ENCODE measurements at places on chromosomes 6 and 20.

DNA sequence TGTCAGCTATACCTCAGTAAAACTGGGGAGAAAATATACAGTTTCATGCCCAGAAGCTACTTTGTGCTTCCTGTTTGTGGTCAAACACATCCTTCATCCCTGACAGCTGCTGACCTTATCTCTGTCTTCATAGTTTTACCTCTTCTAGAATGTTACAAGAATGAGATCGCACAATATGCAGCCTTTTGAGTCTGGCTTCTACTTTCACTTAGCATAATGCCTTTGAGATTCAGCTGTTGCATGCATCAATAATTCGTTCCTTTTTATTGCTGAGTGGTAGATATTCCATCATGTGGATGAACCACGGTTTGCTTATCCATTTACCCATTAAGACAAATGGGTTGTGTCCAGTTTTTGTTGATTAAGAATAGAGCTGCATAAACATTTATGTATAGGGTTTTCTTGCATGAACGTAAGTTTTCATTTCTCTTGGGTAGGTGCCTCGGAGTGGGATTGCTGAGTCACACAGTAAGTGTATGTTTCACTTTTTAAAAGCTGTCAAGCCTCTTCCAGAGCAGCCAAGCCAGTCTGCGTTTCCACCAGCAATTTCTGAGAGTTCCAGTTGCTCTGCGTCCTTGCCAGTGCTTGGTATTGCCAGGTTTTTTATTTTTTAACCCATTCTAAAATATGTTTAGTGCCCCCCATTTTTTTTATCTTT lies 86.6 kb upstream of the PAX1 start:
- DNase-seq = peak; percentile 54

GRCh38 chr20:2617099-2617714 lies 35.2 kb upstream of the NOP56 start:
- DNase-seq = no peak

DNA sequence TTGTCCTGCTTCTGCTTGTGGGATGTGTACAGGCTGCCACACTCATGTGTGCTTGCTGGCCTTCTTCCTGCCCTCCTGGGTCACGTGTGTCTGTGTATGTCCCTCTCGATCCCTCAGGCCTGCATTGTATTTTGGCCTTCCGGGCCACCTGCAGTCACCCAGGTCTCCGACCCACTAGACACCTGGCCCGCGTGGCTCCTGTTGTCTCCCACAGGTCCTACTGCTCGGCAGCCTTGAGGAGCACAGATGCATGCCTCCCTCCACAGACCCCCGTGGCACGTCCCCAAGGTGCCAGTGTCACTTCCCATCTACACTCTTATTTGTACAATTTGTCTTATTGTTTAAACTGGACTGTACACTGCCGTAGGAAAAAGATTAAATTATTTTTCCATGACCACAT lies 43.1 kb downstream of the FOXC1 start:
- no peak for DNase-seq

GRCh38 chr6:11851387-11851786 lies 72.8 kb upstream of the ADTRP start:
- no peak for DNase-seq

DNA sequence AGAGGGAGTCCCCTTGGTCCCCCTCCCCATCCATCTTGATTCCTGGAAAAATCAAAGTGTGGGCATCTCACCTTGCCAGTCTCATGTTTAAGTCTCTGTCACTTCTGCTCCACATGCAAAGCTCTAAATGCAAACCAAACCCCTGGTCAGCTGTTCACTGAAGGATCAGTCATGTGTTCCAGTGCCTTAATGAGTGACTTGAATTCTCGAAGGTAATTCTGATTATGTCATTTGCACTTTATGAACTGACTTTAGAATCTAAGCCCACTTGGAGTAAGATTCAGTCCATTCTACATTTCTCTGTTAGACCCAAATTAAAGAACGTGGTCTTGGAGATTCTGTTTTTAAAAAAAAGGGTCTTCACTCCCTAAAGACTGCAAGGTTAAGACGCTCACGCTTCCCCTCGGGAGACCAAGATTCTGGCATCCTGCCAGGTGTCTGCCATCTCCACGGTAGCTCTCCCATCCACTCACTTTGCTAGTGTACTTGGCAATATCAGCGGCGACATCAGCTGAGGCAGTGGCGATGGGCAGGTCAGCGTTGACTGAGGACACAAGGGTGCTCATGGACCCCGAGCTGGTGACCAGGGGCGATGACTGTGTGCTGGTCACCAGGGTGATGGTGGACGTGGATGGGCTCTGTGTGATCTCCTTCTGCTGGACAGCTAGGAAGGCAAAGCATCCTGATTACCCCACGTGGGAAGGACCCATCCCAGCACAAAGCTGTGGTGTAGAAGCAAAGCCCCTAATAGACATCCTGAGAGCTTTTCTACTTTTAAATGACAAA lies 120.5 kb downstream of the ZMYND8 start:
- no peak for DNase-seq

DNA sequence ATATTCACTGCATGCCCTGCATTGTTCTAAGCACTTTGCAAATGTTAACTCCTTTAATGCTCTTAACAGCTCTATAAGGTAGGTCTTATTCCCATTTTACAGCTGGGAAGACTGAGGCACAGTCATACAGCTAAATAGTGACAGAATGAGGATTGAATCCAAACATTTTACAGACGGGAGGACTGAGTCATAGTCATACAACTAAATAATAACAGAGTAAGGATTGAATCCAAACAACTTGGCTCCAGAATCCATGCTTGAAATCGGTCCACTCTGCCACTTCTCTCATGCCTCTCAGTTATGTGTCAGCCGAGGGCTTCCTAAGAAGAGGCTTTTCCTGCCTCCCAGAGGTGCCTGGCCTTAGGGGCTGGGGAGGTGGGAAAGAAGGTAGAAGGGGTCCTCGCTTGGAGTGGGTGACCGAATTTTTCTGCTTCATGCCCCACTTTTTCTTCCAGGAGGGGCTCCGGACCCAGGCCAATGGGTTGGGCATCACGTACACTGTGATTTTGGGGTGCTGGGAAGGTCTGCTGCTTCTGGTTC lies 137.4 kb upstream of the RNF24 start:
- DNase-seq = no peak

DNA sequence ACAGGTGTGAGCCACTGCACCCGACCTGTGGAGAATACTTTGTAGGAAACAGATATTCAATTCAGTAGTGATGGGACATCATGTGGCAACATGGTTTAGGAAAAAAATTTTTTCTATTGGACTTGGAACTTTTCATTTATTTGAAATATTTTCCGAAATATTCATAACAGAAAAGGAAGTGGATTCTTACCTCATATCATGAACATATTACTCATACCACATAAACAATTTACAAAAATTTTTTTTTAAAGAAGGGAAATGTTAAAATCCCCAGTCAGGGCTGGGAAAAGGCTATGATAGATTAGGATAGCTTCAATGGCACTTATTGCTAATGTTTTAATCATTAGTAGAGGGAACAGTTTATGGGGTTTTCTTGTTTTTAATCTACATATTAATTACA lies 6.8 kb upstream of the ALDH8A1 start:
- no peak for DNase-seq

- peak; percentile 96 for DNase-seq
These were observed at the start of gene C6orf47 for GRCh38 chr6:31660381-31661261. C6orf47 (minus strand) TSS chr6:31660778; CDS start chr6:31659947, 831 bp downstream.

GRCh38 chr6:159761129-159761872 lies 544 bp upstream of the ACAT2 start:
- DNase-seq = peak; percentile 79

DNA sequence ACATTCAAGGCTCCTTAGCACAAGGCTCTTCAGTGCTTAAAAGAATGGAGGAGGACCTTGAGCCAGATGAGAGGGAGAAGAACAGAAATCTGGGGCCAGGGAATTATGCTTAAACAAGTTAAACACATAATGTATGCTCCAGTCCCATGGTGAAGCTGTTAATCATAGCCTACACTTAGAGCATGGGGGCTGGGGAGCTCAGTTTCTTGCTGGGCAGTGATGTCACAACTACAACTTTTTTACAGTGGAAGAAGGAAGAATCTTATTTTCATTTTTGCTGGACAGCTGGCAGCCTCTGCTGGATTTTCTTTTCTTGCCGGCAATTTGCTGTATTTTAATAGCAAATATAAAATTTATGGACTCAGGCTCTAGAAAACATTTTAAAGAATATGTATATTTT lies 432.5 kb downstream of the CD109 start:
- no peak for DNase-seq

DNA sequence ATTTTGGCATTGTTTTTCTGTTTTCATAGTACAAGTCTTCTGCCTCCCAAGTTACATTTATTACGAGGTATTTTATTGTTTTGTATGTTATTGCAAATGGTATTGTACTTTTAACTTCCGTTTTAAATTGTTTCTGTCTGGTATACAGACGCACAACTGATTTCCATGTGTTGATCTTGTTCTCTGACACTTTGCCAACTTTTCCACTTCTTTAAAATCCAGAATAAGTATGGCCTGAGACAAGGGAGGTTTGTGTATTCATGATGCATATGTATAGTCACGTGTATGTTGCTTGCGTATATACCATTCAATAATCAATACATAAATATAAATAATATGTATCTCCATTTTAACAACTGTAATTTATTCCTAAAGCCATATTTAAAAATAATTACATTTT lies 41.2 kb downstream of the THBS2 start:
- no peak for DNase-seq

DNA sequence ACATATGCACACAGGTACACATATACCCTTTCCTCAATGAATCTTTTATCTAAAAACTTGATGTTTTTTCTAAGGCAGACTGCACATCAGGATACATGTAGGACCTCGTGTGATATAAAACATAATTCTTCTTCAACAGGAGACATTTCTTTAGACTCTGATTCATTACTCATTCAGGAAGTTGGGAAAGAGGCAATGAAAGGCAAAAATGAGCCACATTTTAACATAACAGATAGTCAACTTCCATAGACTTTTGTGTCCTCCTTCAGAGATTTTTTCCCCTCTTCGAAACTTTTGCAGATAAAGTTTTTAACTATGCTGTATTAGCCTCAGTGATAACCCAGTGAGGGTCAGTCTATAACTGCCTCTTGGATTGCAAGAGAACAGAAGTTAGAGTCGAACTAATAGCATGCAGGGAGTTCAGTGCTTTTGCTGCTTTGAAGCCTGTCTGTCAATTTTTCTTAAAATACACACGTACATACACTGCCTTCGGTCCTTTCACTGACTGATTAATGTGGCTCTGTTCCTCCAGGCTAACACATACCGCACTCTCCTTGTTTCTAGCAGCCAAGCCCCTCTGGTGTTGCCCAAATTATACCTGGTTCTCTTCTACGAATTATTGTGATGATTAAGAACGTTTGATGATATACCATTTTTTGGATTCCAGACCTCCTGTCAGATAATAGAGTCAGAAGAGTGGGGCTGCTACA lies 562.5 kb upstream of the MAP3K7 start:
- DNase-seq = no peak

DNA sequence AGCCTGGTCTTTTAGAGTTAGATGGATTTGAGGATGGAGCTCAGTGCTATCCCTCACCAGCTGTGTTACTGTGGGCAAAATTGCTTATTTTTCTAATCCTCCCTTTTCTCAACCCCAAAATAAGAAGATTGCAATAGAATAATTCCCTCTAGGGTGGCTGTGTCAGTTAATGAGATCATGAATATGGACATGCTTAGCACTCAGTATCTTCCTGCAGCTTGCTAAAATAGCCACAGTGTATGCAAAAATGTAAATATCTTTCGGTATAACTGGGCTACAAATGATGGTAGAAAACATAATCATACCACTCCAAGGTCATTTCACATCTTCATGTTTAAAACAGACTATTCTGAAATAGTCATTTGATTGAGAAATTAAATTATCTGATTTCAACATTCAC lies 35.7 kb downstream of the ZNF334 start:
- DNase-seq = no peak

DNA sequence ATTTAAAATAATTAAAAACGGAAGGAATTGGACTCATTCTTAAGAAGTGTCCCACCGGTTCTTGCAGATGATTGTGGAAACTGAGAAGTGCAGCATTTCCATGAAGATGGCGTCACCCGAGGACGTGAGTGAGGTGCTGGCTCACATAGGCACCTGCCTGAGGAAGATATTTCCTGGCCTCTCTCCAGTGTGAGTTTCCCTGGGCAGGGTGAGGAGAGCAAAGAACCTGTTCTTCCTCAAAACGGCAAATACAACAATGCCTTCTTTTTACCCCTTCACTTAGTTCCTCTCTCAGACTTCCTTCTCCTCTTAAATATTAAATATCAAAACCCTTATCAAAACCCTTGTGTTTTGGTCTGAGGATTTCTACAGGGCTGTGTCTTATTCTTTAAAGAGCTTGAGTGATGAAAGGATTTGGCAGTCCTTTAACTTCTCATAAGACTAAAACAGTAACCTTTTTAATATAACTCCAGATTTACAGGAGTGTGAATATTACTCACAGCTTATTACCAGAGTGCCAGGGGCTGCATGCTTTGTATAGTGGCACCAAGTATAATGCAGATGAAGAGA lies 156.3 kb downstream of the CARMIL1 start:
- DNase-seq = peak; percentile 19

DNA sequence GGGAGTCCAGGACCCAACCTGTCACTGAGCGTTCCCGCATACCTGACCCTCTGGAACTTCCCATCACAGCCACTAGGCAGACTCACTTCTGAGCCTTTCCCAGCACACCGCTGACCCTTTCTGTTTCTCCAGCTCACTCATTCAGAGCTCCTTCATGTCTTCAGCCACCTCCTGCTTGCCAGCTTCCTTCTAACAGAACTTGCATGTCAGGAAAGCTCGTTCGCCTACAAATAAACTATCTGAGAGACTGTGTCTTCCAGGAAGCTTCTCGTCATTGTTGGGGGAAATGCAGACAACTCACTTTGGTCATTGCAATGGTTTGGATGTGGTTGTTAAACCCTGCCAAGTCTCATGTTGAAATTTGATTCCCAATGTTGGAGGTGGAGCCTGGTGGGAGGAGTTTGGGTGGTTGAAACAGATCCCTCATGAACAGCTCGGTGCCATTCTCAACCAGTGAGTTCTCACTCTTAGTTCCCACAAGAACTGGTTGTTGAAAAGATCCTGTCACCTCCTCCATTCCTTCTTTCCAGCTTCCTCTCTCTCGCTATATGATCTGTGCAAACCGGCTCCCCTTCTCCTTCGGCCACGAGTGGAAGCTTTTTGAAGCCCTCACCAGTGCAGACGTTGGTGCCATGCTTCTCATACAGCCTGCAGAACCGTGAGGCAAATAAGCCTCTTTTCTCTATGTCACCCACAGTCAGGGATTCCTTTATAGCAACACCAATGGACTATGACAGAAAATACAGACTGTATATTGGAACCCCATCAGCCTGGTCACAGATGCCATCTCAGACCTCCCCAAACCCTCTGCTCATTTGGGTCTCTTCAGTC lies 1.4 kb upstream of the MUC21 start:
- peak; percentile 70 for DNase-seq

GRCh38 chr20:16517946-16518783 lies 55.1 kb downstream of the KIF16B start:
- DNase-seq = peak; percentile 57

DNA sequence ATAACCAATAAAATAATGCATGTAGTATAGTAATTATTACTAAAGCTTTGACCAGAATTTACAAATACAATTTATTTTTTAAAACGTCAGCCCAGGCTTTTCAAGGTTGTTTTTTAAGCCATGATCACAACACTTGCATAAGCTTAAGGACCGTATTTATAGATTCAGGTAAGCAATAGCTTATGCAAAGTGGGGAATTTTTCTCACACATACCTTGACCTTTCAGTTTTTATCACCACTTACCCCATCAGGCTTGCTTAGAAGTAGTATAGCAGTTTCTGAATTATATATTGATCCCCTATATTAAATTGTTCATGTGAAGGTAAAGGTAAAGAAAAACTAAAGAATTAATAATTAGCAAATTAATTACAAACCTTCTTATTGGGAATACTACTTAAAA lies 232.3 kb upstream of the FKBP1C start:
- no peak for DNase-seq

Measured in OCI-M1 (cell line).